ENCODE measurements at places on chromosomes 11 and 22. TPM values are rescaled to one million over a fixed set of nuclear protein-coding genes. Genes with fewer than 3 reads are reported as not detected.

CYP2D6 gene
- polyA plus RNA-seq = 0.66 TPM

CATSPERZ gene
- 0.80 TPM for polyA plus RNA-seq

PIH1D2 gene
- polyA plus RNA-seq = 1.0 TPM

DNA sequence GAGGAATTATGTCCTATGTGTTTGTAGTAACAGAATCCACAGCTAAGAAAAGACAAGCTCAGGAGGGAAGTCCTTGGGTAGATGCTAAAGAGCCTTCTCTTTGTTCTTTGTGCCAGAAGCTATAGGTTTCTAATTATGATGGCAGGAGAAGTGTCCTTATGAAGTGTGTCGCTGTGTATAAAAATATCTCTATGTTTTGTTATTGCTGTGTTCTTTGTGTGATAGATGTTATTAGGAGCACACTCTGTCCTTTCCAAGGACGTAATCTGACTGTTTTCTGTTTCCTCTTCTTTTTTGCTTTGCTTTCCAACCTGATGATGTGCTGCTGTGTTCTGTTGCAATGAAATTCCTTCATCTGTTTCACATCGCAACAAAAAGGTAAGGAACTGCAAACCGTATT, 171.9 kb downstream of the NCAM1 start:
- DNase-seq = no peak

DNA sequence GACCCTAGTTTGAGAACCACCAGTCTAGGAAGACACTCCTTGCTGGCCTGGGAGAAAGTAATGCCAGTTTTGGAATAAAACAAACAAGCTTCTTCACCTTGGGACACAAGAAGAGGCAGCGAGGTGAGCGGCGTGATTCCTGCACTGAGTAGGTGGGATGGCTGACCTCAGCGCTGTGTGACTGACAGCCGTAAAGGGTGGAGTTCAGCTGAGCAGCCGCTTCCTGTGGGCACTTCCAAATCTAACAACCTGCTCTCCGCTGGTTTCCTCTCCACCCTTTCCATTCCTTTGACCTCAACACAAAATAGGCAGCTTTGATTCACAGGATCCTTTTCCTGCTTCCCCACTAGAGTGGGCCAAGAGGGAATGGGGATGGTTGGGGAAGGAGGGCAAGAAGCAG, 45.8 kb downstream of the PC start:
- no peak for DNase-seq

- no peak for DNase-seq
Measured at GRCh38 chr22:23822101-23822671, 16.6 kb downstream of the DERL3 start.

DNA sequence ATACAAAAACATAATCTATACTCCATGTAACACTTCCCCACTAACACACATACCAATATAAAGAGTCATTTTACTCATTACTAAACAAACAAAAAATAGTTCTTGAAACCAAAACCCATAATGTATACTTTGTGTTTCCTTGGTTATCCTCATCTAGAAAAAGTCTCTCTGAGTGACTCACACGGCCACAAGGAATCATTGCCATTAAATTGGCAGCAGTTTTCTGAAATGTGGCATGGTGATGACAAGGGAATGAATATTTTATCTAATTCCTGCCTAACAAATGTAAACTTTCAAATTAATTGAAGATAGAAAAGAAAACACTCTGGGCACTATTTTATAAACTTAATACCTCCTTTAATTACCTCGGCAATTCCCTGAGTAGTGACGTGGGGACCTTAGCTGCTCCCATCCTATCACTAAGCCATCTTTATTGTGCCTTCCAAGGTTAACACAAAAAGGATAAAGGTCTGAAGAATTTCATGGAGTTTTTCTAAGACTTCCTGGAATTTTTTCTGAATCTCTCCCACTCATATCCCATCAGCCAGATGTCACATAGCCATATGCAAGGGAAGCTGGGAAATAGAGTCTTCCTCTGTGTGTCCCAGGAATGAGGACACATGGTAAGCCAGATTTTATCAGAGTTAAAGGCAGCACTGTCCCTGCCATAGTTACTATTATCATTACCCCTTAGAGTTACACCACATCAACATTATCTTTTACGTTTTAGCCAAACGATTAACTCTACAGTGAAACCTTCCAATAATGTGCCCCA, 857.2 kb upstream of the TENM4 start:
- peak; percentile 67 for DNase-seq

OR52N4 gene
- polyA plus RNA-seq = not detected

MYEOV gene
- 4.4 TPM for polyA plus RNA-seq

GRCh38 chr11:6357222-6357621, 33.1 kb upstream of the SMPD1 start:
- peak; percentile 47 for DNase-seq

HORMAD2 gene
- polyA plus RNA-seq = not detected

FERMT3 gene
- polyA plus RNA-seq = 0.42 TPM

DNA sequence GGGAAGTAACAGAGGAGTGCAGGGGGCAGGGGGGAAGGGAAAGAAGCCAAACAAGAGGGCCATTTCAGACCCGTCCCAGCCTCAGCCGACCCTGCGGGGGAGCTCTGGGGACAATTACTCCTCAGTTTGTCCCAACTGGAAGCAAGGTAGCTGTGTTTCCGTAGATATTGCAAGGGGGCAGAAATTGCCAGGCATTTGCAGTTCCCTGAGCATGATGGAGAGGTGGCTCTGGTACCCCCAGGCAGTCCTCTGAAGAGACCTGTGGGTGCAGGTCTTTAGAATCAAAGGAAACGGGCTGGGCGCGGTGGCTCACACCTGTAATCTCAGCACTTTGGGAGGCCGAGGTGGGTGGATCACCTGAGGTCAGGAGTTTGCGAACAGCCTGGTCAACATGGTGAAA, 13.8 kb upstream of the JAM3 start:
- no peak for DNase-seq

YPEL1 gene
- 0.03 TPM for polyA plus RNA-seq

- no peak for DNase-seq
Measured at GRCh38 chr11:32584921-32585320, 1.3 kb downstream of the EIF3M start.

FZD4 gene
- 0.13 TPM for polyA plus RNA-seq

HIRA gene
- polyA plus RNA-seq = 17.3 TPM
